ENCODE measurements at places on chromosomes 7 and 10. TPM values are rescaled to one million over a fixed set of nuclear protein-coding genes. Genes with fewer than 3 reads are reported as not detected.

DNA sequence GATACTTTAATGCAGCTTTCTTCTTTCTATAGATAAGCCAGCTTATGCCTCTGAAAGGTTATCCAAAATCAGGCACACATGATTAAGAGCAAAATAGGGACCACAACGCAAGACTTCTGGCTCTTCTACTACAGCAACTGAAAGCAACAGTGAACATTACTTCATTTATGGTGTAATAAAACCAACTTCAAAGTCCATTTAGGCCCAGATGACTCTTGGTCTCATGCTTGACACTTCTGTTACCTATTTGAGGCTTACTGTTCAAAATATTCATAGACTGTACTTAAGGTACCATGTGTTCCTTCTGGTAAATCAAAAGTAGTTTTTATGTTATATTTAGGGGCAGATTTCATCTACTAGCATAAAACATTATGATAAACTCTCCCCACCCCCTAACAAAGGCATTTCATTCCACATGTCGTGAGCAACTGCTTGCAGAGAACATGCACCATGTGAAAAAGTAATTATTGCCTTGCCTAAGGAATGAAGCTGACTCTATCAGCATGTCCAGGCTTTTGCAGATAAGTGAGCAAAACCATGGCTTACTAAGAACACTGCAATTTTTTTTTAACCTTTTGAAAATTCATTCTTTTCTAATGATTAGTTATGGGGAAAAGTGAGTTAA is 154.9 kb upstream of the ITGB1 start:
- no peaks in the 10 kb centered on the region for H3K36me3 ChIP-seq
- peaks cover 5% of the 10 kb centered on the region for H3K27me3 ChIP-seq
- DNase-seq = no peak
- H3K27ac ChIP-seq = no peak overlapping the region

DNA sequence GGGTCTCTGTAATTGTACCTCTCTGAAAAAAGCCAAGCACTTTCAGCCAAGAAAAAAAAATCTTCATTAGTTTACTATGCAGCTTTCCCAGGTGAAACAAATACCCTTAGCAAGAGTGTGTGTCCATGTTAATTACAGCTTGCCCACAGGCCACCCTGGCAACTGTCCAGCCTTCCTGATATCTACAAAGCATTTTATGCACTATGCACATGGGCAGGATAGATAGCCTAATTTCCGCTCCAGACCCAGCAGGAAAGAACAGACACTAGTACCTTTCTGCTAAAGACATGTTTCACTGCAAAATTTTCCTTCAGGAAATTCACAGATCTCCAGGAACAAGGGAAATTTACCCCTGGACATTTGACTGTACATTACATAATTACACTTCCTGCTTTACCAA is 24.4 kb downstream of the CACNA2D1 start:
- H3K27me3 ChIP-seq = no peaks in the 10 kb centered on the region
- no peak overlapping the region for H3K4me3 ChIP-seq
- no peaks in the 10 kb centered on the region for H3K36me3 ChIP-seq
- H3K4me1 ChIP-seq = no peaks in the 10 kb centered on the region
- DNase-seq = no peak
- no peak overlapping the region for H3K27ac ChIP-seq

- H3K27ac ChIP-seq = no peak overlapping the region
- H3K4me3 ChIP-seq = no peak overlapping the region
- DNase-seq = no peak
- peaks cover 3% of the 10 kb centered on the region for H3K27me3 ChIP-seq
Observed at GRCh38 chr7:39248041-39248691, 270.5 kb downstream of the POU6F2 start.

DNA sequence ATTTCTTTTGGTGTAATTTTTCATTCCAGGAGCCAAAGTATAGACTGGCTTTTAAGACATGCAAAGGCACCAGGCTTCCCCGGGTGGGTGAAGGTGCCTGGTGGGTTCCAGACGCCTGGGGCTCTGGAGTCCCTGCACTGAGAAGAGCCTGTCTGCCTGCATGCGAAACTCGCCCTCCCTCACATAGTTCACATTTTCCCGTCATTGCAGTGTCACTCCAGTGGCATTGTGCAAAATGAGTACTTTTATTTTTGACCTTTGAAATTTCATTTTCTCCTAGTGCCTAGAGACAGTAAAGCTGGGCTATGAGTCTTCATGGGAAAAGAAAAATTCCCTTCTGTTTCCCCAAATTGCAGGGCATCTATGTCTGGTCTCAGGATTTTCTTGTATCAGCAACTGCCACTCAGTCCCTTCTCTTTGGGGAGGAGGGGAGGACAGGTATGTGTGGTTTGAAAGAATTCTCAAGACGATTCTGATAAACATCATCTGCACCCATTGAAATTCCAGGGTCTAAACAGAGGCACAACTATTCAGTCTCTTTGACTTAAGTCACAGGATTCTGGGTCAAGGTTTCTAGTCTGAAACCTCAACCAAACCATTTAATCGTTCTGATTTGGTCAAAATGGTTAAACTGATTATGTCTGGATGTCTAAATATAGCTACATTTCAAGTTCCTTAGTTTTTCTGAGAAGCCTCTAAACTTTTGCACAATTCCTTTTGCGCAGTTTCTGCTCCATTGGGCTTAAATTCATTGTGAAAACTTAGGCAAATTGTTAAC is 107.8 kb downstream of the CYP26A1 start:
- no peaks in the 10 kb centered on the region for H3K36me3 ChIP-seq
- H3K4me3 ChIP-seq = no peak overlapping the region
- H3K27ac ChIP-seq = no peak overlapping the region
- peaks cover 2% of the 10 kb centered on the region for H3K27me3 ChIP-seq

- H3K27ac ChIP-seq = no peak overlapping the region
- no peak for DNase-seq
- H3K36me3 ChIP-seq = no peaks in the 10 kb centered on the region
- H3K4me3 ChIP-seq = no peak overlapping the region
Observed at GRCh38 chr10:29835055-29835454, 200.3 kb upstream of the SVIL start.

GRCh38 chr10:132977076-132977475 is 34.7 kb upstream of the CFAP46 start:
- H3K27me3 ChIP-seq = peaks cover 5% of the 10 kb centered on the region
- no peaks in the 10 kb centered on the region for H3K4me1 ChIP-seq
- H3K36me3 ChIP-seq = no peaks in the 10 kb centered on the region
- no peak overlapping the region for H3K27ac ChIP-seq

DNA sequence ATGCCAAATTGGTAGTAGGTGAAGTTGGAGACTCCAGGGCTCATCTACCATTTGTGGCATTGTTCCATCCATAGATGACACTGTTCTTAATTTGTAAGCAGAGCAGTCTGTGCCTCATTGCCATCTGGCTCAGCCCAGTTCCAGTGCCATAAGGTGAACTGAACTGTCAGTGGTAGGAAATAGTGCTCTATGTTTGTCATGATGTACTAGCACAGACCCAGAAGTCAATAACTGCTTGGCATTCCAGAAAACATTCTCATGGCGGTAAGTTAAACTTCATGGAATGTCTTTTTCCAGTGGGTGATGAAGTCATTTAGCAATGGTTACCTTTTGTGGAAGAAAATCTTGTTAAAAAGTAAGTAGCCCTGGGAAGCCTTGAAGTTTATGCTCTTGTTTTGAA is 302.7 kb downstream of the SUGCT start:
- DNase-seq = no peak
- H3K4me1 ChIP-seq = no peaks in the 10 kb centered on the region
- no peak overlapping the region for H3K4me3 ChIP-seq
- H3K27me3 ChIP-seq = no peaks in the 10 kb centered on the region
- peaks cover 5% of the 10 kb centered on the region for H3K36me3 ChIP-seq
- H3K27ac ChIP-seq = no peak overlapping the region

- no peaks in the 10 kb centered on the region for H3K36me3 ChIP-seq
- H3K4me3 ChIP-seq = no peak overlapping the region
- no peak for DNase-seq
- no peak overlapping the region for H3K27ac ChIP-seq
- H3K27me3 ChIP-seq = no peaks in the 10 kb centered on the region
Observed at GRCh38 chr7:10703981-10704380, 269.7 kb upstream of the PHF14 start.

DNA sequence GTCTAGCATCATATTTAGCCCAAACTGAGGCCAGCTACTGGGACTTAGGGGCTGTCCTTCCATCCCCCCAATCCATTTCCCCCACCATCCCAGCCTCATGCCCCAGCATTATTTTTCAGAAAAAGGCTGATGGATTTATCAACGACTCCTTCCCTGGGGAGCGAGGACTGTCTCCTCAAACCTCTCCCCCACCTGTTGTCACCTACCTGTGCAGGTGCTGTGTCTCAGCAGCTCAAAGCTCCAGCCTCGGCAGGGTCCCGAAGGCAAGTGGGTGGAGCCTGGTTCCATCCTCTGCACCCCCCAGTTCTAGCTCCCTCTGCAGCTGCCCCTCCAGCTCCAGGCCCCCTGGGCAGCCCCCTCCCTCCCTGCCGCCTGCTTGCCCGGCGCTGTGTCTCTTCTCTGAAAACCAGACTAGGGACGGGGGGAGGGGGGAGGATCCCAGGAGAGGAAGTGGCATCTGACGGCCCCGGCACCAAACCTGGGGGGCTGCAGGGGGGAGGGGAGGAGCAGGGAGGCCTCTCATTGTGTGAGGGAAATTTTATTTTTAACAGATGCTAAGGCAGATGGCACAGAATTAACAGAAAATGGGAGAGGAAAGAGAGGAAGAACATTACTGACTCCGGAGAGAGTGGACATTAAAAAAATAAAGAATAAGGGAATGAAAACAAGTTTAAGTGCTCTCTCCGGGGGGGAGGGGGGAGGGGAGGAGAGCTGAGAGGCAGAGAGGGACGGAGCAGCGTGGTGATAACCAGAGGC is 61.7 kb upstream of the PAX2 start:
- peaks cover 73% of the 10 kb centered on the region for H3K27me3 ChIP-seq
- H3K36me3 ChIP-seq = no peaks in the 10 kb centered on the region
- peaks cover 1% of the 10 kb centered on the region for H3K4me1 ChIP-seq
- H3K27ac ChIP-seq = no peak overlapping the region

GRCh38 chr7:26284995-26285632 is 6.5 kb upstream of the SNX10 start:
- H3K27me3 ChIP-seq = no peaks in the 10 kb centered on the region
- DNase-seq = peak; percentile 33
- H3K4me1 ChIP-seq = peaks cover 4% of the 10 kb centered on the region
- H3K36me3 ChIP-seq = no peaks in the 10 kb centered on the region
- H3K27ac ChIP-seq = no peak overlapping the region

- H3K36me3 ChIP-seq = no peaks in the 10 kb centered on the region
- no peak overlapping the region for H3K27ac ChIP-seq
- H3K4me3 ChIP-seq = no peak overlapping the region
- peaks cover 7% of the 10 kb centered on the region for H3K27me3 ChIP-seq
Observed at GRCh38 chr10:49594594-49594993, 15.5 kb upstream of the SLC18A3 start.

GRCh38 chr10:125451319-125451718 is 231.6 kb downstream of the TEX36 start:
- peaks cover 10% of the 10 kb centered on the region for H3K27me3 ChIP-seq
- H3K36me3 ChIP-seq = no peaks in the 10 kb centered on the region
- DNase-seq = no peak
- no peaks in the 10 kb centered on the region for H3K4me1 ChIP-seq
- H3K27ac ChIP-seq = no peak overlapping the region
- no peak overlapping the region for H3K4me3 ChIP-seq

DNA sequence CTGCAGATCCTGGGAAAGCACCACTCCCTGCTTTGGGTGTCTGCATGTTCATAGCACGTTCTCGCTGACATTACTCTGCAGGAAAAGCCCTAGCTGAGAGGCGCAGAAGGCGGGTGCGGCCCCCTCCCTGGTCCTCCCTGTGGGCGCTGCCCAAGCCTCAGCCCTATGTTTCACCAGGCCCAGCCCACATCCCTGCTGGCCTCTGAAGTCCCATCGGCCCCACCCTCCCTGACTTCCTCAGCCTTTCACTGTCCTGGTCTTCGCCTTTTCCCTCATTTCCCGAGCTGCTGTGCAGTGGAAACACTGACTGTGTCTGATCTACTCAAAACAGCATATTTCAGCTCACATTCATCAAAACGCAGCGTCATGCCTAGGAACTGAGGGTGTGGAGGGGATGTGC is 36.3 kb upstream of the DIP2C start:
- DNase-seq = no peak
- no peak overlapping the region for H3K4me3 ChIP-seq
- no peaks in the 10 kb centered on the region for H3K36me3 ChIP-seq

DNA sequence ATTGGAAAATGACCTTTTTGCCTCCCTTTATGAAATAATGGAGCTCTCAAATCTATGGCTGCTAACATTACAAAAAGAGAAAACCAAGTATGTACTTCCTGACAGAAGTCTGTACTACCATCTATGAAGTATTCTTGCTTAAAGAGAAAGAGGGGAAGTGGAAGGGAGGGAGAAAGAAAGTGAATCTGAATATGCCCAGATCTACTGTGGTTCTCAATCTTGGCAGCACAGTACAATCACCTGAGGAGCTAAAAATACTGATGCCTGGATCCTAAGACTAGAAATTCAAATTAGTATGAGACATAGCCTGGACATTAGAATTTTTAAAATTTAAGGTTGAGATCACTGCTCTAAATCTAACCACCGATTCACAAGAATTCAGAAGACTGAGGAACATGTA is 85.2 kb downstream of the IGF2BP3 start:
- no peak for DNase-seq
- H3K4me1 ChIP-seq = peaks cover 11% of the 10 kb centered on the region
- no peak overlapping the region for H3K27ac ChIP-seq
- H3K36me3 ChIP-seq = no peaks in the 10 kb centered on the region
- H3K27me3 ChIP-seq = peaks cover 6% of the 10 kb centered on the region
- no peak overlapping the region for H3K4me3 ChIP-seq

DNA sequence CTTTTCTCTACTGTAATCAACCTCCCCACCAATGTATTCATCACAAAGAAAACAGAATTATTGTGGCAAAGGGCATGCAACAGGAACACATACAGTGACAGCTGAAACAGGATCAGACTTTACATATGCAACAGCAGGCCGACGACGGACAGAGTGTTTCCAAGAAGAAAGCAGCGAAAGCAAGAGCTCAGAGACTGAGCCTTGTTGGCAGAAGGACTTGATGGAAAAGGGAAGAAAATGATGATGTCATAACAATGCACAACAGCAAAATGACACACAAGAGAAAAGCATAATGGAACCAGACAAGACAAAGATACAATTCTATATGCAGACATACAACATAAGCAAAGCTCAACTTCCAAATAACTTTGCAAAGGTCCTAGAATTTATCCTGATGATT is 106.5 kb downstream of the ARHGAP12 start:
- H3K27ac ChIP-seq = no peak overlapping the region
- no peaks in the 10 kb centered on the region for H3K27me3 ChIP-seq
- no peak overlapping the region for H3K4me3 ChIP-seq
- no peak for DNase-seq

DNA sequence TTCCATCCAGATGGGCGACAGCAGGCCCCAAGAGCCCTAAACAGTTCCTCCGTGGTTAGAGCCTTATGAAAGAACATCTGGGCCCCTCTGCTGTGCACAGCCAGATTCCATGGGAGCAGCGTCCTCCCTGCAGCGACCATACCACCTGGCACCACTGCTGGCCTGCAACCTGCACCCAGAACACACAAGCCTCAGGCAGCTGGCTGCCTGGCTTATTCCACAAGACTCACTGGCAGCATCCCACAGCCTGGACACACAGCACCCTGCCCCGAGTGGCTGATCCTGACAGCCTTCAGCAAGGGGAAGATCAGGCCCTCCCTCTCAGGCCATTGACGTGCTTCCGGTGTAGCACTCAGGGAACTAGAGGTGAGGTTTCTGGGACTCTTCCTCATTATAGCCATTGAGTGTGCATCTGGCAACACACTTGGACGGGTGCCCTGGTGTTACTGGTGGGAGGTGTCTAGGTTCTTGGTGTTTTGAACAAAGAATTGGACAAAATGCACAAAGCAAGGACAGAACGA is 33.7 kb upstream of the ERCC6 start:
- no peak overlapping the region for H3K4me3 ChIP-seq
- DNase-seq = no peak
- no peaks in the 10 kb centered on the region for H3K36me3 ChIP-seq
- no peak overlapping the region for H3K27ac ChIP-seq
- H3K27me3 ChIP-seq = peaks cover 19% of the 10 kb centered on the region

The AVPI1 gene
- 2.1 TPM for total RNA-seq

The GRID1 gene
- not detected for total RNA-seq

The CLCN1 gene
- 0.09 TPM for total RNA-seq

The TMEM196 gene
- total RNA-seq = not detected

All from activated CD4-positive, alpha-beta T cell treated with anti-CD3 and anti-CD28 coated beads for 36 hours (primary cell).